ENCODE measurements at places on chromosomes 7 and 10.
A peak's percentile ranks its signal among the peaks of the same experiment; 100 is the strongest.

DNA sequence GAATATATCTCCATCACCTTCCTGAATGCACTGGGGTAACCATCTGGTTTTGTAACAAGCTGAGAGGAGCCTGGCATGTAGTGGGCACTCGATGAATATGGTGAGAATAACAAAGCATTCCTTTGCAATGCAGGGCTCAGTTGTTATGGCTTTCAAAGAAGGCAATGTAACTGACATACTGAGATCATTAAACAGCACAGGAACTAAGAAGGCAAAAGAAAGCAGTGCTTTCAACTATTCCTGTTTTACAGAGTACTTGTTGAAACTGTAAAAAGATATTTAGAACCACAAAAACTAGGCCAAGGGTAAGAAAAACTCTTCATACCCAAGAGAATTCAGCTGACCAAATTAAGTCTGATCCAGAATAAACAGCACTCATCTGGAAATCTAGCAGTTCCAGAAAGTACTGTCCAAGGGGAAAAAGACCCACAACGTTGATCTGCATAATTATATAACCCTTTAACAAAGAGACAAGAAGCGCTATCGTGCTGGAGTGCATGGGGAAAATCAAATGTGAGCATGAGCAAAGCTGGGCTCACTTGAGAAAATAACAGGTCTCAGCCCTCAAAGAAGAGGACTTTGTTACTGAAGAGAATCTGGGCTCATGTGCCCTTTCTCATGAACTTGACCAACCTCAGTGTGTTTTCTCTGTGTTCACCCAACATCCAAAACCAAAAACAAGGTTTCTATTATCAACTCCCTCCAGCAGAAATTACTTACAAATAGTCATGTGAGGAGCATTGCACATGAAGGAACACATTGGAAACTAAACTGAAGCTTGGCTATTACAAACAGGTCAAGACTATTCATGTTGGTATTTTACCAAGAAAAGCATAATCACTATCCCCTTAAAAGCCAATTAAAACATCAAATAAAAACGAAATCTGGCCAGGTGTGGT lies 116.2 kb downstream of the AVL9 start:
- no peak overlapping the region for H3K27ac ChIP-seq
- H3K36me3 ChIP-seq, result peaks cover 3% of the 10 kb centered on the region

DNA sequence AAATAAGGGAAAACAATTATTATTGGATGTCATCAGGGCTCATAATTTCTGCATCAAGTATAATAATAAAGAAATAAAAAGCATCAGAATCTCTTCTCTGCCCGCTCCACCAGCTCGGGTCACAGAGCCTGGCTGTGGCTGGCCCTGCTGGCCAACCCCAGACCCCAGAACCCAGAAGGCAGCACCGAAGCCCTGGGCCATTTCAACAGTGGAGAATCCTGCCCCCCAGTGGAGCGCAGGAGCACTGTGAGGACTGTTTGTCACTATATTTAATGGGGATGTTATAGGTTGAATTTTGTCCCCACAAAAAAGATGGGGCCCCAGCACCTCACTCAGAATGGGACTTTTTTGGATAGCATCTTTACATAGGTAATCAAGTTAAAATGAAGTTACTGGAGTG lies 27.3 kb downstream of the DENND11 start:
- no peak overlapping the region for H3K4me3 ChIP-seq
- no peak for DNase-seq
- peaks cover 17% of the 10 kb centered on the region for H3K4me1 ChIP-seq
- peaks cover 31% of the 10 kb centered on the region for H3K36me3 ChIP-seq
- H3K27ac ChIP-seq, result no peak overlapping the region
- H3K27me3 ChIP-seq, result no peaks in the 10 kb centered on the region

GRCh38 chr10:32972460-32972859 lies 14.4 kb upstream of the ITGB1 start:
- H3K4me3 ChIP-seq, result no peak overlapping the region
- H3K27me3 ChIP-seq, result peaks cover 6% of the 10 kb centered on the region
- no peak overlapping the region for H3K27ac ChIP-seq
- H3K4me1 ChIP-seq, result peaks cover 1% of the 10 kb centered on the region

- H3K4me3 ChIP-seq, result no peak overlapping the region
- peaks cover 11% of the 10 kb centered on the region for H3K4me1 ChIP-seq
- H3K27me3 ChIP-seq, result no peaks in the 10 kb centered on the region
- no peak for DNase-seq
Measured at GRCh38 chr10:68602434-68602833, 42.3 kb downstream of the TET1 start.

DNA sequence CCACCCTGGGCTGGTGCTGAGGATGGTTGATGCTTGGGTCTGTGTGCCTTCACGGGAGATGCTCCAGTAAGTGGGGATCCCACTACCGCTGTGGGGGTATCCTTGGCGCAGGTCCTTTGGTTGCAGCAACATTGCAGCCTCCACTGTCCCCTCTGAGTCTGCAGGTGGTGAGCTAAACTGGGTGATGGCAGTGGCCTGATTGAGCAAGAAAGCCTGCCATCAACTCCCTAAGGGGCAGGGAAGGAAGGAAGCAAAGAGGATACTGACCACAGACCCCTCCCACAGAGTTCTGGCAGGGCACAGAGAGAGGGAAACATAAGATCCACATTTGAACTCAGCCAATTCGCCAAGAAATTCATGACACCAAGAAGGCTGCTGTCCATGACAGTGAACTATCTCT lies 43.2 kb downstream of the MYO1G start:
- H3K27ac ChIP-seq, result no peak overlapping the region
- H3K4me3 ChIP-seq, result no peak overlapping the region
- no peaks in the 10 kb centered on the region for H3K36me3 ChIP-seq
- DNase-seq, result no peak
- peaks cover 2% of the 10 kb centered on the region for H3K4me1 ChIP-seq
- H3K27me3 ChIP-seq, result peaks cover 10% of the 10 kb centered on the region

DNA sequence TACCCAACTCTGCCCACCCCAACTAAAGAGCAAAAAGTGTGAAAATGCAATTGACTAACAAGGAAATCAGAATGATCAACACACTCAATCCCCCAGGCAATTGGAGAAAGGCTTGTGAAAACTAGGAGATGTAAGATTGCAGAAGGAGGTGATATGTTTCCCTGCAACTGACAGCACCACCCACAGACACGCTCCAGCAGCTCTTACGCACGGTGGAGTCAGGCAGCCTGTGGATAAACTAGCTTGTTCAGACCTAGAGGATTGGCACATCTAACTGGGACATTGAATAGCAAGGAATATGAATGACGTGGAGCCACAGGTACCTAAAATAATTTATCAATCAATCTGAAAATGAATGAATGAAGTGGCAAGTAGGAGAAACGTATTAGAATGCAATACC lies 125.7 kb upstream of the MYO3A start:
- H3K4me1 ChIP-seq, result no peaks in the 10 kb centered on the region
- no peaks in the 10 kb centered on the region for H3K36me3 ChIP-seq
- H3K27me3 ChIP-seq, result peaks cover 3% of the 10 kb centered on the region

- H3K27me3 ChIP-seq, result no peaks in the 10 kb centered on the region
- no peak for DNase-seq
- peaks cover 78% of the 10 kb centered on the region for H3K4me1 ChIP-seq
- no peak overlapping the region for H3K27ac ChIP-seq
- peaks cover 68% of the 10 kb centered on the region for H3K36me3 ChIP-seq
Measured at GRCh38 chr7:102412548-102412947, 16.4 kb downstream of the PRKRIP1 start.

GRCh38 chr7:28076423-28077200 lies 104.0 kb downstream of the JAZF1 start:
- no peak overlapping the region for H3K4me3 ChIP-seq
- no peak for DNase-seq
- peaks cover 20% of the 10 kb centered on the region for H3K4me1 ChIP-seq
- no peak overlapping the region for H3K27ac ChIP-seq
- H3K27me3 ChIP-seq, result no peaks in the 10 kb centered on the region

- peaks cover 5% of the 10 kb centered on the region for H3K36me3 ChIP-seq
- H3K27ac ChIP-seq, result no peak overlapping the region
- H3K4me1 ChIP-seq, result peaks cover 73% of the 10 kb centered on the region
- DNase-seq, result no peak
- no peaks in the 10 kb centered on the region for H3K27me3 ChIP-seq
Measured at GRCh38 chr7:24723178-24723530, 34.1 kb downstream of the GSDME start.

GRCh38 chr10:80596391-80597257 lies 58.9 kb downstream of the SH2D4B start:
- H3K4me1 ChIP-seq, result peaks cover 27% of the 10 kb centered on the region
- H3K36me3 ChIP-seq, result no peaks in the 10 kb centered on the region
- no peak overlapping the region for H3K27ac ChIP-seq
- no peak for DNase-seq

DNA sequence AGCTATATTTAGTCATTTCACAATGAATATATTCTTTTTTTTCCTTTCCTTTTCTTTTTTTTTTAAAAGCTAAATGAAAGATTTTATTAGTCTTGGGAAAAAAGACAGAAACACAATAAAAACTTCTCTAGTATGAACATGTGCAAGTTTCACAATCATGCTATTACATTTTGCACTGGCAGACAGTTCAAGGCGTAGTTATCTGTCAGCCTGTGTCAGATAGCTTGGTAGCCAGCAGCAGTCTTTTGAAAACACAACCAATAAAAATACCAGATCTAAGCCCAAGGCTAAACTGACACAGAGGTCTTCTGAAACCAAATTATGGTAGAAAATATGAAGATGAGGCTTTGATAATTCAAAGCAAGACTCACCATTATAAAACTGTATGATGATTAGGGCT lies 205.8 kb upstream of the TEX47 start:
- no peak overlapping the region for H3K4me3 ChIP-seq
- peaks cover 15% of the 10 kb centered on the region for H3K4me1 ChIP-seq
- no peaks in the 10 kb centered on the region for H3K27me3 ChIP-seq
- DNase-seq, result no peak
- no peaks in the 10 kb centered on the region for H3K36me3 ChIP-seq
- no peak overlapping the region for H3K27ac ChIP-seq

GRCh38 chr10:30141423-30141822 lies 82.0 kb upstream of the JCAD start:
- H3K27ac ChIP-seq, result no peak overlapping the region
- no peaks in the 10 kb centered on the region for H3K36me3 ChIP-seq
- no peaks in the 10 kb centered on the region for H3K4me1 ChIP-seq

GRCh38 chr10:103553743-103554487 lies 60.4 kb downstream of the NEURL1 start:
- H3K27me3 ChIP-seq, result peaks cover 50% of the 10 kb centered on the region
- DNase-seq, result no peak
- H3K27ac ChIP-seq, result peak overlapping the region; percentile 27
- peak overlapping the region; percentile 58 for H3K4me3 ChIP-seq

- peaks cover 6% of the 10 kb centered on the region for H3K4me1 ChIP-seq
- DNase-seq, result no peak
- no peaks in the 10 kb centered on the region for H3K27me3 ChIP-seq
- H3K4me3 ChIP-seq, result no peak overlapping the region
- H3K36me3 ChIP-seq, result no peaks in the 10 kb centered on the region
Measured at GRCh38 chr7:143908120-143908519, 6.1 kb upstream of the TCAF1 start.

DNA sequence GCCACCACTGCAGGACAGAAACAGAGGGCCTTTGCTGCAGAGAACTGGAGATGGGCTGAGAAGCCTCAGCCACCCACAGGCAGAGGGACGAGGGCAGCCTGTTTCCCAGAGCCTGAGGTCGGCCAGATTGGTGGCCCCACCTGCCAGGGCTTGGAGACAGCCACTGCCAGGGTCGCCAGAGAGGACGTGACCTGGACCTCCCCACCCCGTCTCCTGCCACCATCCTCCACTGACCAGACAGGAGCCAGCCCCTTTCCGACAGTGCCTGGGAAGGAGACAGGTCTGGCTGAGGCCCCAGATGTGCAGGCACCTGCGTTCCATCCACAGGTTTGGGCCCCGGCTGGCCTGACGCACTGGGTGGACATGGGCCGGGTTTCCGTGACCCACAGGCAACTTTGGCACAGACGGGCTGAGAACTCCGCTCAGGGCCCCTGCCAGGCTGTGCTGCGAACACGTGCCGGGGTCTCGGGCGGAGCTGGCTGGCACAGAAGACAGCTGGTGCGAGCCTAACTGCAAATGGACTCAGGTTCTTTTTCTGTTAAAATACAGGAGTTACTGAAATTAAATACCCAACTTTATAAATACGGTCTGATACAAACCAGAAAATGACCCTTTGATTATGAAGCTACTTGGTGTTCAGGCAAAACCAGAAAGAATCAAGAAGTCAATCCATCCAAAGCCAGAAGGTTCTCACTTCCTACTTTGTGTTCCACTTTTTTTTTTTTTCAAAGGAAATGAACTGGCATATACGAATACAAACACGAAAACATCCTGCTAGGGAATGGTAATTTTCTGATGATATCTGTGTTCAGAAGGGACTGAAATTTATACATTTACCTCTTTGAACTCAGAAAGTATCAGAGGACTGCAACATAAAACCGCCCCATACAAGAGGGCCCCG lies 6.9 kb downstream of the COX19 start:
- H3K4me3 ChIP-seq, result no peak overlapping the region
- H3K4me1 ChIP-seq, result peaks cover 77% of the 10 kb centered on the region
- H3K27ac ChIP-seq, result peak overlapping the region; percentile 14
- peaks cover 59% of the 10 kb centered on the region for H3K36me3 ChIP-seq
- DNase-seq, result no peak
- no peaks in the 10 kb centered on the region for H3K27me3 ChIP-seq

- no peaks in the 10 kb centered on the region for H3K4me1 ChIP-seq
- no peak overlapping the region for H3K4me3 ChIP-seq
- H3K27ac ChIP-seq, result no peak overlapping the region
Measured at GRCh38 chr10:103571656-103571975, 78.1 kb downstream of the NEURL1 start.

DNA sequence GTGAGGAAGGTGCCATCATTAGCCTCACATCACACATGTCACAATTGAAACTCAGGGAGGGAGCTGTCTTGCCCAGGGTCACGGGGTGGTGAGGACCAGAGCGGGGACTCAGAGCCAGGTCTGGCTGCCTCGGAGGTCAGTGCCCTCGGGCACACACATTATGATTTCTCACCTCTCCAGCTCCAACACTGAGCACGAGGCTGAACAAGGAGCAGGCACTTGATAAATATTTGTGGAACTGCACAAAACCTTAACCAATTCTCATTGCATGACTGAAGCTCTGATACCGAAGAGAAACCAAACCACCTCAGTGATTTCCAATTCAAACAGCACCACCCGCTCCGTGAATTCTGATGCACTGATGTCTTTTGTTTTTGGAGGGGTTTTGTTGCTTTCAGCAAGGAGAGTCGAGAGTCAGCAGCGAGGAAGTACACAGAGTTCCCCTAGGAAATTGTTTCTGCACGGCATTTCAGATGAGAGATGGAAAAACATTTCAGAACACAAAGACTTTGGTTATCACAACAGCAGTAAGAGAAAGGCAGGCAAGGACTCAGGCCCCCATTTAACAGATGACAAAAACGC lies 55.3 kb upstream of the ZMIZ1 start:
- no peak for DNase-seq
- no peak overlapping the region for H3K4me3 ChIP-seq
- H3K4me1 ChIP-seq, result no peaks in the 10 kb centered on the region
- H3K27me3 ChIP-seq, result peaks cover 15% of the 10 kb centered on the region

DNA sequence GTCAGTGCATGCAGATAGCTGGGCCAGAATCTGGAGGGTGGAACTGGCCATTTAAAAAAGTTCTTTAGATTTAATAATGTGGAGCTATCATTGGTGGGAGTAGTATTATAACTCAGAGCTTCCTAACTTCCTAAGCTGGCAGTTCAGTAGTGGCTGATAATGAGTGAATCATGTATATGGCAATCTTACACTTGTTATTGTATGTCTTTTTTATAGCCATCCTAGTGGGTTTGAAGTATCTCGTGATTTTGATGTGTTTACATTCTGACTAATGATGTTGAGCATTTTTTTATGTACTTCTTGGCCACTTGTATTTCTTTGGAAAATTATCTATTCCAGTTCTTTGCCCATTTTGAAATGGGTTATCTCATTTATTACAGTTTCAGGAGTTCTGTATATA lies 15.4 kb downstream of the TFAM start:
- DNase-seq, result no peak
- no peak overlapping the region for H3K4me3 ChIP-seq
- peak overlapping the region; percentile 25 for H3K27ac ChIP-seq

Data from stimulated activated naive B cell treated with anti-CD40 and anti-IgM and Interleukin-4, amounts not matched to agents 10 μg/mL and 1 μg/mL and 100 μg/mL, for 72 hours (primary cell).